Hindlimb muscle (tissue), 1 donor: ENCODE measurements at places on chromosomes 6 and 20.

GRCh38 chr6:168083514-168083885 is 4.5 kb upstream of the FRMD1 start:
- no peak for DNase-seq

DNA sequence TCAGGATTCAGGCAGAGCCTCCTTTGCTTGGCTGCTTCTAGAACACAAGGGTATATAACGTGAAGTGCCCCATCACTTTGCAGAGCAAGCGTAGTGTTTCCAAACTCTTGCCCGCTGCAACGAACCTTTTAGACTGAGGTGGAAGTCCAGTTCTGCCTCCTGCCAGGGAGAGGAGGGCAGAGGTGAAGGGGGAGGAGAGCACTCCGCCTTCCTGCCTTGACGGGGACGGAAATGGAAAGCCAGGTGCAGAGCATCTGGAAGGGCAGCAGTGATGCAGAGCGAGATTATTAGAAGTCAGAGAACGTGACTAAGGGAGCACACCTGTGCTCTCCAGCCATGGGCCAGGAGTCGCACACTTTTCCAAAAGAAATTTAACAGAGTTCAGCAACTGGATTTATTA is 63.4 kb downstream of the RREB1 start:
- no peak for DNase-seq

DNA sequence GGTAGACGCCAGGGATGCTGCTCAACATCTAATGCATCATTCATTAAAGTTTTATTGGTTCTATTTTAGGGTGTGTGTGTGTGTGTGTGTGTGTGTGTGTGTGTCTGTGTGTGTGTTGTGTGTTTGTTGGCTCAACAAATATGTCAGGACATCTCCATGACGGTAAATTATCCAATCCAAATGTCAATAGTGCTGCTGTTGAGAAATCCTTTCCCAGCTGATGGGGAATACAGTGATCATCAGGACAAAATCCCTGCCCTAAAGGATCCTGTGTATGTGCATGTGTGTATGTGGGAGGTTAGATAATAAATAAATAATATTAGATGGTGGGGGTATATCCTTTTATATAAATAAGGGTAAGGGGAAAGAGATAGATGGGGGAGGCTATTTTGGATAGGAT is 59.6 kb downstream of the RNF144B start:
- DNase-seq, result no peak

DNA sequence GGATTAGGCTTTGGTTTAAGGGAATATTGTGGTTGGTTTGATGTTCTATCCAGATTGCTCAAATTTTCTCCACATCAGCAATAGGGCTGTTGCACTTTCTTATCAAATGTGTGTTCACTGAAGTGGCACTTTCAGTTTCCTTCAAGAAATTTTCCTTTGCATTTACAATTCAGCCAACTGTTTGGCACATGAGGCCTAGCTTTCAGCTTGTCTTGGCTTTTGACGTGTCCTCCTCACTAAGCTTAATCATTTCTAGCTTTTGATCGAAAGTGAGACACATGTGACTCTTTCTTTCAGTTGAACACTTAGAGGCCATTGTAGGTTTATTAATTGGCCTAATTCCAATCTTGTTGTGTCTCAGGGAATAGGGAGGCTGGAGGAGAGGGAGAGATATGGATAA is 104.8 kb downstream of the FLRT3 start:
- DNase-seq, result no peak

DNA sequence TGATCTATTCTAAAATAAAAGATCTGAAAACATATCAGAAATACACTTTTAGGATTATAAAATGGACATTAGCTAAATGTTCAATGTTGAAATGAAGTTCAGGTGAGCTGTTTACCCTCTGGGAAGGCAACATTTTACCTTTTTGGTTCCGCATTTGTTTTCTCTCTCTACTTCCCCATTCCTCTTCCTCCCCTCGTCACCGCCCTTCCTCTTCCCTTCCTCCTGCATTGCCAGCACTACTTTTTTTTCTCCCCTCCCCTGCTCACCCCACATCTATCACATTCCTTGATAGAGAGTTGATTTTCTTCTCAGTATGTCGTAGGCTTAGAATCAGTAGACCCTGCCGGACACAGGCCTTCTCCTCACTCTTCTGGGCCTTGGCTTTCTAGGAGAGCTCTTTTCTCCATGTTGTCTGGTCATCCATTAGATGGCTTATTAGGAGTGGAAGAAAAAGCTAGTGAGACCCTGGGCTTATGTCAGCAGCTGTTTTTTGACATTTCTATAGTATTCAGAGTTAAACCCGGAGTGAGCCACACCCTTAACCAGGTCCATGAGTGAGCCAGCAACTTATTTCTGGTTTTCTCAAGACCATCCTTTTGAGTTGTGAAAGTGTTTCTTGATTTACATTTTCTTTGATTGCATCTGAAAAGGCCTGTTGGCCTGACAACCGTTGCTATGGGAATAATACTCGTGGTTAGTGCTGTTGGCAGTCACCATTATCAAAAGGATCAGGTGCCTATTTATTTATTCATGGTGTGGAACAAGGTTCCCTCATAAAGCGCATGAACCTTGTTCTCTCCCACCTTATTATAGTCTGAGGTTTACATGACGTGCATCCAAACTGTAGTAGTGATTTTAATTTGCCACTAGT is 90.9 kb downstream of the DTD1 start:
- no peak for DNase-seq

- DNase-seq, result no peak
These were observed 11.2 kb upstream of the BHLHE23 start for GRCh38 chr20:63017826-63018411.

- no peak for DNase-seq
These were observed 57.8 kb upstream of the C20orf144 start for GRCh38 chr20:33604084-33604990.

- no peak for DNase-seq
These were observed 7.9 kb downstream of the TAAR1 start for GRCh38 chr6:132651062-132651461.

- no peak for DNase-seq
These were observed 38.2 kb downstream of the NCR2 start for GRCh38 chr6:41373627-41373918.

DNA sequence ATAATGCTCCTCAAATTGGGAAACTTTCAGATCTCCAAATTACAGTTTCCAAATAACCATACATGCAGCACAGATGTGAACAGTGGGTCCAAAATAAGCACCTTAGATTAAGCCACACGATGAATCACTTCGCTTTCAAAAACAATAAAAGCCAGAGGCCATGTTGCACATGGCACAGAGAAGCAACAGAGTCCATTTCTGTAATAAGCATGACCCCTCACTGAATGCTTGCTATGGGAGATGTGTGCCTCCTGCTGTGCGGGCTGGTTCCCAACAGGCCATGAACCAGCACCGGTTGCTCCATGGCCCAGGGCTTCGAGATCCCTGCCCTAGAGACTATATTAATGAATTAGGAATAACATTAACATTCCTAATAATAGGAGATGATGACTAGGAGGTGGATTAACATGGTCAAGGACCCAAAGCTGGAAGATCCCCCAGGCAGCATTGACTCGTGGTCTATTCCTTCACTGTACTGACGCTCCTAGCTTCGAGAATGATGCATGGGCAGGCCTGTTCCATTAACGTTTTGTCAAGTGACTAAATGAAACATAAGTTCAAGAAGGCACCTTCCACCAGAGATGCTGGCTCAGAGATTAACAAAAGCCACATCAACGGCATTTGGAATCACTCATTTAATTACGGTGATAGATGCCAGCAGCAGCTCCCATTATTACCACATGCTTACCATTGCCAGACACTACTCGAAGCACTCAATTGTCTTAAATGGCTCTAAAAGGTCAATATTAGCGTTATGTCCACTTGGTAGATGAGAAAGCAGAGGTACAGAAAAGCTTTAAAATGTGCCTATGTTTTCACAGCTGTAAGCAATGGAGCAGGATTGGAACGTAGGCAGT is 470.6 kb upstream of the AGPAT4 start:
- no peak for DNase-seq

- no peak for DNase-seq
These were observed 31.4 kb downstream of the FYN start for GRCh38 chr6:111841822-111842221.

DNA sequence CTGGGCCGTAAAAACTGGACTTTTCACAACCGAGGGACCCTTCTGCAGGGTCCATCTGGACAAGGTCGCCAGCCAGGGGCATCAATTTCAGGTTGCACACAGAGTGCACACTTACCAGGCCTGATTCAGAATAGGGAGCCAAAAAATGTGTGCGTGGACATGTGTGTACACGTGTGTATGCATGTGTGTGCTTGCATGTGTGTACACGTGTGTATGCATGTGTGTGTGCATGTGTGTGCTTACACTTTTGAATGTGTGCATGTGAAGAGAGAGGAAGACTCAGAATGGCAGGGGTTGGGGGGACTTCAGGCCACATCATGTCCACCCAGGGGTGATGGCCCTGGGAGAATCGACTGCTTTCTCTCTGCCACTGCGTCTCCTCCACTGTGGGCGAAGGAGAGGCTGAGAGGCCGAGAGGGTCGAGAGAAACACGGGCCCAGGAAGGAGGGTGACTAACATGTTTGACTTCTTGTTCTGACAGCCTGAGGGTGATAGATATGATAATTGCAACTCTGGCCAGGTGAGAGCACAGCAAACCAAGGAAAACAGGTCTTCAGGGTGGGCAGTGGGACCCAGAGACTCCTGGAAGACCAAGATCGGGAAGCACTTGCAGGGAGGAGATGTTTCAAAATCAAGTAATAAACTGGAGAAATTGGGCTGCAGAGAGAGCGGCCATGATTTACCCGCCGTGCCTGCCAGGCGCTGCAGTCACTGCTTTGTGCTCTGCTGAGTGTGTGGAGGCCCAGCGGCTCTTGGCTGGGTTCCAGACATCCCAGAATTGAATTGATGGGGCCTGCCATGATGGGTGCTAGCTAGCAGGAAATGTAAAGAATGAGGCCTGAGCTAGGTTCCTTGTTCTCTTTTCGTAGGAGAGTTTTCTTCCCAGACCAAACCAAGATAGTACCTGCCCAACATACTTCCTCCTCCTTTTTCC is 310.8 kb downstream of the QKI start:
- no peak for DNase-seq

GRCh38 chr20:5557123-5557522 is 193.1 kb upstream of the SHLD1 start:
- no peak for DNase-seq

DNA sequence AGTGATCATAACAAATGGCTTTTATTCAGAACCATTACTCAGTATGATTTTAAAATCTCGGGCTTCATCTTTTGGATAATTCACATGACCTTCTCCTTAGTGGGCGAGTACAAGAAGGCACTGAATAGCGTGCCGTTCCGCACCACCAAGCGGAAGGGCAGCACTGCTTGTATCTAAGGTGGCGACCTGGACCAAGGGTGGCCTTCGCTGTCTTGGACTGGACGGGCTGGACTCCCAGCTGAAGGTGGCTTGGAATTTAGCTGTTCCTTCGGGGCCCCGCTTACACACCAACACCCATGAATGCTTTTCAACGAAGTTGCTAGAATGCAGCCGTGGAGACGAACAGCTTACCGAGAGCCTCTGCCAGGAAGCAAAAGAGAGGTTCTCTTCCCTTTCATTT is 168.6 kb upstream of the AGPAT4 start:
- DNase-seq, result no peak

GRCh38 chr20:651713-652614 is 1.0 kb downstream of the SRXN1 start:
- DNase-seq, result no peak

DNA sequence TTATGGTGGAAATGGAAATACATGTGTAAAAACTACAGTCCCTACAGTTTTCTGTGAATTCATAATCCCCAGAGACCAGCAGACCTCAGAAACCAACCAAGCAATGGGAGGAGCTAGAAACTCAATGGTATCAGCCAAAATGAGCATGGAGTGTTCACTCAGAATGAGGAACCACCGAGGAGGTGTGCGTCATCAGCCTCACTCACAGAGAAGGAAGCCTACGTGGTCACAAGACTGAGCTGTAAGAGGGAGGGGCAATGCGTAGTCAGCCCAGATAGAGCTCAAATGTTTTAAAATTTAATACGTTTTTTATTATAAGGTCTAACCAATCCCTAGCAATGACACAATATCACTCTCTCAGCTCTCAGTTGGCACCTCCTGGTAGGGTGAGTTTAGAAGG is 17.4 kb downstream of the MYLK4 start:
- DNase-seq, result no peak

- DNase-seq, result no peak
These were observed 23.5 kb upstream of the SIM1 start for GRCh38 chr6:100488244-100488643.

- peak; percentile 57 for DNase-seq
These were observed 94.0 kb upstream of the HIVEP1 start for GRCh38 chr6:11917951-11918738.

GRCh38 chr20:63295846-63296245 is 2.9 kb downstream of the COL20A1 start:
- DNase-seq, result no peak

DNA sequence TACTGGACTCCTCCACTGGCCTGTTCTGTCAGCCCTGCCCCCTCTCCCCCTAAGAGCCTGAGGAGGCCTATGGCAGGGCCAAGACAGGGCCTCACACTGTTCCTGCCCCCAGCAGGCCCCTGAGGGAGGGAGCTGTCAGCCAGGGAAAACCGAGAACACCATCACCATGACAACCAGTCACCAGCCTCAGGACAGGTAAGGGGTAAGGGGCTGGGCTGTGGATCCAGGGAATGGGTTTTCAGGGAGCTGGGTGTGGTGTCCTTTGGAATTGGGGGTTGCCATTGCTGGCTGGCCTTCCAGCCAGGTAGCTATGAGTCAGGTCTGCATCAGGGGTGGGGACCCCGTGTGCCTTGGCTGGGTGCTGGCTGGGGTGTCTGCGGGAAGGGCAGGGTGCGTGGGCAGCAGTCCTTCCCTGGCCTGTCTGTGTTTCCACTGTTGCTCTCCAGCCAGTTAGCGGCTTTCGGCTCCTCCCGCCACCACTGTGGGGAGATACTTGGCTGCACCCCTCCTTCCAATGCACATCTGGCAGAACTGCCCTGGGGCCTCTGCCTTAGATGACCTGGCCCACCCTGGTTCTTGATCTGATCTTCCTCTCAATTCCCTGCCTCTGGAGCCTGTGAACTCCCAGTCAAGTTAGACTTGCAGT is 3.9 kb downstream of the SLC29A1 start:
- DNase-seq, result no peak

DNA sequence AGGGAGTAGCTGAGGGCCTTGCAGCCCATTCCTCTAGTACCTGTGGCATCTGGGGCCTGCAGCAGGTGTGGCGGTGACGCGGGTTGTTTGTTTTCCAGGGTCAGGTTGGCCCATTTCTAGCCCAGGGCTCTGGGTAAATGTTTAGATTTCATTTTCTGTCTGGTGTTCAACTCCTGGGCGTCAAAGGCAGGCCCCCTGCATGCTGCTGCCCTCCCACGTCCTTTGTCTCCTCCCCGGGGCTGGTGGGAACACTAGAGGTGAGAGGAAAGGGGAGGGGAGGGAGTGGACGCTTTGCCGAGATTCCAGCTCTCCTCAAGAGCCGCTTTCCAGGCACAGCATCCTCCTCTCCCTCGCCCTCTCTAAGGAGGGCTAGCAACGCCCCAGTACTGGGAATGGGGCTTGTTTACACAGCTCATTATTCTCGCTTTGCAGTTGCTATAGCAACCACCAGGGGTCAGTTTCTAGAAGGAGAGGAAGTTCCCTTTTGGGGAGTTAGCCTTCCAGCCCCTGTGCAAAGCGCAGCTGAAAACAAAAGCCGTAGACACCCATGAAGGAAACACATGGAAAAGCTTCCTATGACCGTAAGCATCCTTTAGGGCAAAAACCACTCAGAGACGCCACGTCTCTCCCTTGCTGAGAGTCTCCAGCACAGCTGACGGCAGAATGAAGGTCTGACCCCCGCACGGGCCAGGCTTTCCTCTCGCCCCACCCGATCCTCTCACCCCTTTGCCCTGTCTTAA is 170.6 kb downstream of the LY86 start:
- DNase-seq, result peak; percentile 79
